Fibroblast of lung (primary cell): ENCODE measurements at places on chromosomes 6 and 20.

GRCh38 chr6:7332090-7332745, 19.2 kb upstream of the SSR1 start:
- H3K4me1 ChIP-seq = no peaks in the 10 kb centered on the region
- no peaks in the 10 kb centered on the region for H3K36me3 ChIP-seq
- no peak overlapping the region for H3K4me3 ChIP-seq
- H3K27ac ChIP-seq = no peak overlapping the region
- no peaks in the 10 kb centered on the region for H3K27me3 ChIP-seq

DNA sequence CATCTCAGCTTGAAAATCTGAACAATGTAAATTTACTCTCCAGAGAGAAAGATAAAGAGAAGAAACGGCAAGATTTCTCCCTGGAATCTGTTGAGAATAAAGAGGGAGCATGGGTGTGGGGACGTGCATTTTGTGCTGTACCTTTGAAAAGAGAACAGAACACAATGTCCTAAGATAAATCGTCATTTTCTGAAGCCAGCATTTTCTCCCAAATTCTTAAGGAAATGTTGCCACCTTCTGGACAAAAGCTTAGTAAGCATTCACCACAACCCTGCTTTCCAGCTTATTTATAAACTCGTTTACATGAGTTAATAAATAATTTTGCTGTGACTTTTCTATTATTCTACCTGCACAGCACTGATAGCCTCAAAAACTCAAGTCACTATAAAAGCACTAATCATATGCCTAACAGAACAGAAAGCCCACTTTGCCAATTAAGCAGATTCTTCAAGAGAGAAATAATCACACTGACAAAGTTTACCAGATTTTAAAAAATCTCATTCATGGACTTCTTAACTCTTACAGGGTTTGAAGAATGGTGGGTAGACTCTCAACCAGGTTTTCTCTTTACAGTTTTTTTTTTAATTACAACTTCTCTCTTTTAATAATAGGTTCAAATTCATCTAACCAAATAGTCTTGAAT, 155.8 kb downstream of the MBOAT1 start:
- peak; percentile 70 for DNase-seq
- H3K27me3 ChIP-seq = no peaks in the 10 kb centered on the region
- H3K4me3 ChIP-seq = no peak overlapping the region
- H3K36me3 ChIP-seq = no peaks in the 10 kb centered on the region

DNA sequence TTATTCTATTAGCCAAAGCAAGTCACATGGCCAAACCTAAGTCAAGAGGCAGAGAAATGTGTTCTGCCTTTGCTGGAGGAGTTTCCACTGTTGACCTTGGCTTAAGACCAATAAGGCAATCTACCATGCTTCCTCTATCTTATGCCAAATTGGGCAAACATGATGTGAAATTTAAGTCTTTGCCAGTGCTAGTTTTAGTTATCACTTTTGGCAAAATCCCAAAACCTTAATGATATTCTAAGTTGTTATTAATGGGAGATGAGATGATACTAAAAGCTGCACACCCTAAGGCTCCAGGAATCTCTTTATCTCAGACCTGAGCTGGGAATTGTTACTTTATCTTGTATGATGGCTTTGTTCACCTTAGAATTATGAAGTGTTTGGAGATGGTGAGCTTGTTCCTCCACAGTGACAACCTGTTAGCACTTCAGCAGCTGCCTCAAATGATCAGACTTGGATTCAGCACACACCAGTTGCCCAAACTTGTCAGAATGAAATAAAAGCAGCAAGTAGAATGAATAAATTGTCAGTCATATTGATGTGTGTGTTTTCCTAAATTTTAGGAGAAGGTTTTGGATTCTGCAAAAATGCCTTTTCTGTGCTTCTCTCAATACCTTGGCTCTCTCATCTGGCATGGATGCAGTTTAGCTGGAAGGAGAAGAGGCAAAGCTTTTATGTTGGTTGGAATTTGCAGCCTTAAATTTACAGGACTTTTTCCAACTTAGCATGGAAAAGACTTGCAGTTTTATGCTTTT, 49.3 kb downstream of the RIN2 start:
- H3K4me1 ChIP-seq = peaks cover 6% of the 10 kb centered on the region
- no peak overlapping the region for H3K4me3 ChIP-seq
- no peaks in the 10 kb centered on the region for H3K27me3 ChIP-seq
- H3K36me3 ChIP-seq = peaks cover 3% of the 10 kb centered on the region
- peak; percentile 82 for DNase-seq
- peak overlapping the region; percentile 1 for H3K27ac ChIP-seq

DNA sequence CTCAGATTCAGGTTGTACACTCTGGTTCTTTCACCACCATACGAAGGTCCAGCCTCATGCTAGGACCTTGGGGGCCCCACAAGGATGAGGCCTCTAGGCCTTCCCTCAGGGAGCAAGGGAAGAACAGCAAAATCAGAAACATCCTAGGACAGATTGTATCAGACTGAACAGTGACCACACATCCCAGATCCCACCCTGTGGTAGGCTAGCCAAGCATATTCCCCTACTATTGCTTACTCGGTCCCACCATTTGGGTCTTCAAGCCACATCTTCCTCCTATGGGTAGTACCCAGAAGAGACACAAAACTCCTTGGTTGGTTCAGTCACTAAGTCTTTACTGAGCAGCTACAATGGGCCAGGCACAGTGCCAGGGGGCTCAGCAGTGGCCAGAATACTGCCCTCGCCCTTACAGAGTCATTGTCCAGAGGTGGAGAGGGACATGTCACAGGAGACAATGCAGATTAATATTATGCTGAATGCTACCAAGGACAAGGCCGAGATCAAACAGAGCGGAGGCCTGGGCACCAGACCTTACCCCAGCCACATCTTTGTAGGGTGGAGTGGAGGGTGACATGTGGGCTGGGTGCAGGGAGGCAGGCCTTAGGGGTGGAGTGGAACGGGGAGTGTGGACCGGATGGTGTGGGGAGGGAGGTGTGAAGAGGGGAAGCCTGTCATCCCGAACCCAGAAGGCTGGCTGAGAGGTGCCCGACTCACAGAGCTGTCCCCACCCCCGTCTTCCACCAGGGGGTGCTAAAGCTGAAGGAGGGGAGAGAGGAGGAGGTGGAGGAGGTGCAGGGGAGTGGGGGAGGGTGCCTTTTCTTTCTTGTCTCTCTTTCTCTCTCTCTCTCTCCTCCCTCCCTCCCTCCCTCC, 6.8 kb upstream of the MAPK13 start:
- peaks cover 21% of the 10 kb centered on the region for H3K4me1 ChIP-seq
- no peak overlapping the region for H3K4me3 ChIP-seq
- H3K36me3 ChIP-seq = no peaks in the 10 kb centered on the region
- H3K27me3 ChIP-seq = no peaks in the 10 kb centered on the region

- peaks cover 6% of the 10 kb centered on the region for H3K4me1 ChIP-seq
- H3K4me3 ChIP-seq = peak within 1 kb of the TSS; percentile 92
- peak within 1 kb of the TSS; percentile 90 for H3K27ac ChIP-seq
Observed at GRCh38 chr6:122789182-122790027, at the start of gene SMPDL3A. Gene SMPDL3A (plus strand): TSS chr6:122789258. CDS start chr6:122789347, 89 bp downstream.

GRCh38 chr6:97215157-97215769, 67.8 kb downstream of the MMS22L start:
- no peak overlapping the region for H3K4me3 ChIP-seq
- DNase-seq = peak; percentile 77
- H3K27me3 ChIP-seq = no peaks in the 10 kb centered on the region
- no peaks in the 10 kb centered on the region for H3K36me3 ChIP-seq

DNA sequence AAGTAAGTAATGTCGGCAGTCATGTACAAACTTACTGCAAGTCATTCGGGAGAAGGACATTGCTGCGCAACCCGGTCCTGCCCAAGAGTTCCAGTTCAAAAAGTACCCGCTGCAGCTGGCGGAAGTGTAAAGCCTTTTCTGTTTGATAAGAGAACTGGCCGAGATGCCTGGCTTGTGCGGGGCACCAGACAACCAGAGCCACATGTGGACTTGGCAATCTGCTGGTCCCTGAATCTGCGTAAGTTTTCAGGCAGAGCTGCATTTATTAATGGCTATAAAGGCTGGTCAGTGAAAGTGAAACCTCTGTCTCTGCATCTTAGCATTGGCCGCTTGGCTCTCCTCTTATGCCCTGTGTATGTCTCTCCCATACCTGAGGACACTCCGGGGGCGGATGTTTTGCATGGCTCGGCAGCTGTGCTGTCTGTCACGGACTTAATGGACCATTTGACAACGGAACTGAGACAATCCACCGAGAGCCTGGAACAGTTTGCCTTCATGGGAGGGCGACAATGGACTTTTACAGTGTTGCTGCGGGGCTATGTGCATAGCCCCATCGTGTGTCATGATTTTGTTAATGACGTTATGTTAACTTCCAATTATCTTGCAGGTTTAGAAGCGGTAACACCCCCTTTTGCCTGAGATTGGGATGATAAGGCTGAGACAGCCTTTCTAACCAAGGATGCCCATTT, 19.8 kb upstream of the RGS17 start:
- no peaks in the 10 kb centered on the region for H3K36me3 ChIP-seq
- no peak overlapping the region for H3K4me3 ChIP-seq
- H3K4me1 ChIP-seq = no peaks in the 10 kb centered on the region
- no peak for DNase-seq
- no peak overlapping the region for H3K27ac ChIP-seq

DNA sequence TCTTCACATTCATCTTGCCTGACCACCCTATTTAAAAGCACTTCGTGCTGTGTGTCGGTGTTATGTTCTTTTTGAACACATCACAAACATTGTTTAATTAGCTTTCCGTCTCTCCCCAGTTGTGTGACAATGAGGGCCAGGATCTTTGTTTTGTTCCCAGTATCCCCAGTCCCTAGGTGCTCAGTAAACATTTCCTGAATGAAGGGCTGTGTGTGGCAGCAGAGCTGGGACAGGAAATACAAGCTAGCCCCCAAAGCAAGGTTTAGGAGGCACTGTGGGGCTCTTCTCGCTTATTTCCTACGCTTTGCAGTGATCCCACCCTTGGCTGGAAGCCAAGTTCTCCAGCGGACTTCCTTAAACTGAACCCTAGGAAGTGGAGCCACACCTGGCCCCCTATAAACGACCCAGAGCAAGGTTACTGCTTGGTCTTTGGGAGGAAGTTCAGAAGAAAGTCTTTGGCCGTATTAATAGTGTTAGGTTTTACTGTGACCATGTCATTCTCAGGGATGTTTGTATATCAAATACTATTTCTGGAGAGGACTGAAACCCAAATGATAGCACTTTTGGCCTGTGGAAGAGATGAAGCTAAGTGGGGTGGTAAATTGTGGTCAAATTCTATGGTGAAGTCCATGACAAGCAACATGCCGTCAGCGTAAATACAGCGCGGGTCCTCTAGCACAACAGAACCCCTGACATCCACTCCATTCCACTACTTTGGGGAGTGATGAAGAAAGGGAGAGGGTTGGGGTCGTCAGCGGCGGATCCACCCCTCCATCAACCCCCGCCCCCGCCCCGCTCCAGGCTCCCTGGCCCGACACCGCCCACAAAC, 570 bp upstream of the FANCE start:
- no peaks in the 10 kb centered on the region for H3K27me3 ChIP-seq
- H3K36me3 ChIP-seq = no peaks in the 10 kb centered on the region
- DNase-seq = no peak

GRCh38 chr20:19404826-19405225, 192.4 kb downstream of the SLC24A3 start:
- no peak for DNase-seq
- no peaks in the 10 kb centered on the region for H3K27me3 ChIP-seq
- no peaks in the 10 kb centered on the region for H3K4me1 ChIP-seq
- no peak overlapping the region for H3K27ac ChIP-seq
